DMS79 (cell line): ENCODE measurements at places on chromosomes 13 and 19.

DNA sequence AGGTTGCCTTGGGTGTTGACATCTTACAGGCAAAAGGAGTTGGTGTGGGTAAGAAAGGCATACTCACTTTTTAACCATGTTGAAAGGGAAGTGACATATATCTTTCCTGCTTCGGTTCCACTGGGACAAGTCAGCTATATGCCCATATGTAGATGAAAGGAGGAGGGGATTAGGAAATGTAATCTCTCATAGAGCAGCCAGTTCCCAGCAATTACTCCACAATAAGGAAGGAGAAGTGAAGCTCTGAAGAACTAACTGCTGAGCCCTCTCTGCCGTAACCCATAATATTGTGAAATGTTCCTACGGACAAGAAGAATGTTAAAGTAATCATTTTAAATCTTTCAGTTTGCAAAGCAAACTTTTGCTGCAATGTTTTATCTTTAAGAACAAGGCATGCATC, 82.2 kb downstream of the EDNRB start:
- no peak for DNase-seq

- DNase-seq, result no peak
These were observed 22.6 kb downstream of the ZSWIM4 start for GRCh38 chr19:13817615-13818371.

DNA sequence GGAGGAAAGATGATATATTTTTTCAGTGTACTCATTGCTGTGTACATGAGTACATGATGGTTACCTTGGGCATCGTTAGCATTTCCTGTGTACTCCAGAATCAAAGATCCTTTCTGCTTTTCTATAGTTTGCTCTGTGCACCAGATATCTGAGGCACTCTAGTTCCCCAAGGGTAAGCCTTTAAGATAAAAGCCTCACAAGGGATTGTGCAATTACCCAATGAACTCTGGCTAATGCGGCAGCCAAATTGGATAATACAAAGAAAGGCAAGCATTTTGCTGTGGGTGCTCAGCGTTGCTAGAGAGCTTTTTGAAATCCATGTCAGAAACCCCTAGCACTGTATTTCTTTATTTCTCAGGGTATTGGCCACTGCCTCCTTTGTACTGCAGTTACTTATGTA, 2.9 kb downstream of the CYSLTR2 start:
- DNase-seq, result no peak

GRCh38 chr13:49789968-49790367, 2.5 kb downstream of the KPNA3 start:
- DNase-seq, result no peak

- no peak for DNase-seq
These were observed 20.5 kb downstream of the TMPRSS9 start for GRCh38 chr19:2380567-2380966.

GRCh38 chr13:52125547-52125946, 3.3 kb downstream of the NEK5 start:
- no peak for DNase-seq

DNA sequence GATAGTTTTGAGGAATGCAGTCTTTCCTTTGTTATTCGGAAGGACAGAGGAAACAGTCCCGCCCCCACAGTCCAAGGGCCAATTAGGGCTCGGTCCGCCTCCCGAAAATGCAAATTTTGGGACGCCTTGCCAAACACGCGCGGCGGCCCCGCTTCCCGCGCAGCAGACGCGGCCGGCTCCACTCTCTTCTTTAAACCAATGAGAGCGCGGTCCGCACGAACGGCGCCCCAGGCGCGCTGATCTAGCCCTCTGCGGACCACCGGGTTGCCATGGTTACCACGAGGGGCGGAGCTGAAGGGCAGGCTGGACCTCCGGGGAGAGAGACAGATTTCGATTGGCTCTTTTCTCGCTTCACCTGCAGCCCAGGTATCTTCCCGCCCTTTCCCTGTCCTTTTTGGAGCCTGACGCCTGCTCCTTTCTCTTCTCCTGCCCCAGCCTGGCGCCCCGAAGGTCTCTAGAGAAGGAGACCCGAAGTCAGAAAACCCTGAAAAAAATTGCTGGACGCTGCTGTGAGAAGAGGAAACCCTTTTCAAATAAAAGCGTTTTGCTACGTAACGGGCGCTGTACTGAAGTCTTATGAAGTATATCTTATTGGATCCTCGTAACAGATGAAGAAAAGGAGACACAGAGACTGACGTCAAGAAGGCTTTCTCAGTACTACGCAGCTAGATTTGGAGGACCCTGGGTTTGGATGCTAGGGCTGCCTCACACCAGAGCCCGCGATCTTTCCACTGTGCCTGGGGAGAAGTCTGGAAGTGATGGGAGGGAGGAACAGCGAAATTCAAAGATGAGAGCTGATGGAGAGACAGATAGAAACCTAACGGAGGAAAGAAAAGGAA, 2.0 kb downstream of the PTH2 start:
- peak; percentile 97 for DNase-seq

GRCh38 chr19:1113030-1113985, 9.5 kb downstream of the GPX4 start:
- no peak for DNase-seq

- DNase-seq, result no peak
These were observed 15.2 kb upstream of the THSD1 start for GRCh38 chr13:52421216-52421615.

DNA sequence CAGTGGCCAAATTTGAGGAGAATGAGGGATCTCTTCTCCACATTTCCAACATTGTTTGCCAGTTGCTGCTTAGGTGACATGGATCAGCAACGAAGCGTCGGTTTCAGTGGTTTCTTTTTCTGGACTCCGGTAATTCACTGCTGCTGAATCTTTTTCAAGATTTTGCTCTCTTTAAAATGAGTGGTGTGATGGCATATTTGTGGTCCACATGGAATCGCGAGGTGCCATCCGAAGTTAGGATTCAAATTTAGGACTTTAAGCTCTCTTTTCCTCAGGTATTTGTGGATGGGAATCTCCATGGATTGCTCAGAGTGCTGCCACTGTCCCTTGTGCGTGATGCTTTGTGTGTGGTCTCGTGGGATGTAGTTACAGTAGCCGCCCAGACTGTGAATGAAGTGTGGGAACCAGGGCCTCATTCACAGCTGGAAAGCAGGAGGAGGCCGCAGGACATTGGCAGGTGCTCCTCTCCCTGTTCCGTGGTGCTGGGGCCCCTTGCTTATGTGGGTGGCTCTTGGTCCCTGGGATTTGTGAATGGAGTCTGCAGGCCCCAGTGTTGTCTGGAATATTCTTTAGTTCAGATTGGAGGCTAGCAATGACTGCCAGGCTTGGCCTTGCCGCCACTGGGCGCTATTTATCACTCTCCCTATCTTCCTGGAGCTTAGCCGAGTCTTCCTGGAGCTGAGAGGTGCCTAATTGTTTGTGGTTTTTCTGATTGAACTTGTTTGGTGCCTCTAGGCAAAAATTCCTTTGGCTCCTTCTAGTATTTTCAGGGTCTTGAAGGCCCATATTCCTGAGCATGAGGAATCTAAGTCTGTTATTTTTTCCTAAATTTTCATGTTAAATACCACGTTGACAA, 1.5 kb downstream of the ILF3 start:
- peak; percentile 46 for DNase-seq

DNA sequence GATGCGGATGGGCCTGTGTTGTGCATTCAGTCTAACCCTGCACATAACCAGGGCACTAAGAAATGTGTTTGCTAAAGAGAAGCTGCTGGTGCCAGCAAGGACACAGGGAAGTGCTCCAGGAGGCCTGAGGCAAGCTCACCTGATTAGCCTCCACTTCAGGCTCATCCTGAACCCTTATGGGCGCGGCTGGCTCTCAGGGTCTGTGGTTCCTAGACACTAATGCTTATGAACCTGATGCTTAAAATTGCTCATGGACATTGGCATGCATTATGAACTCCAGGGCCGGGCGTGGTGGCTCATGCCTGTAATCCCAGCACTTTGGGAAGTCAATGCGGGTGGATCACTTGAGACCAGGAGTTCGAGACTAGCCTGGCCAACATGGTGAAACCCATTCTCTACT, 34.3 kb downstream of the SERP2 start:
- no peak for DNase-seq

- DNase-seq, result no peak
These were observed 415.4 kb downstream of the SLITRK5 start for GRCh38 chr13:88086577-88086976.

DNA sequence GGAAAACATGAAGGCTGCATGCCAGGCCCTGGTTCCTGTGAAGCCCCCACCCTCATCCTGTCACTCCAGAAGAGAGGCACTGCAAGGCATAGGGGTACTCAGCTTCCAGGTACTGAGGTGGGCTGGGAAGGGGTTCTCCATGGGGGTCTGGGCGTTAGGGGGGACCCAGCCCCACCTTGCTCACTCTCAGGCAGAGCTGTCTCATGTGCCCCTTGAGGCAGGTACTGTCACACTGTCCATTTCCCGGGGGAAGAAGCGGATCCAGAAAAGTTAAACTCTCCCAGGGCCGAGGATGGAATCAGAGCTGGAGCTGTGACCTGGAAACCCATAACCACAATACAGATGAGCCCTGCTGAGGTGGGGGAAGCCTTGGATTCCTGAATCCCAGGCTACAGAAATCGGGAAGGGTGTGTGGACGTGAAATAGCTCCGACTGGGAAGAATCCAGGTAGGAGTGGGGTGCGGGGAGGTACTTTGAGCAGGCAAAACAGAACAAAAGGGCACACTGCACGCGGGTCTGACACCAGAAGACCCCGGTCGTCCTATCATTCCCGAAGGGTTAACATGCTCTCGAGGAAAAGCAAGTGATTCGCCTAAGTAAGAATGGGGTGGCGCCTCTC, 540 bp upstream of the USE1 start:
- no peak for DNase-seq

GRCh38 chr13:39417643-39418042, 185.3 kb downstream of the LHFPL6 start:
- no peak for DNase-seq

GRCh38 chr19:45739498-45740439, 6.5 kb downstream of the MEIOSIN start:
- DNase-seq, result no peak

GRCh38 chr13:27018882-27019281, 152.7 kb downstream of the USP12 start:
- DNase-seq, result no peak

- no peak for DNase-seq
These were observed 2.3 kb upstream of the SIGLEC12 start for GRCh38 chr19:51503896-51504295.

- no peak for DNase-seq
These were observed 4.5 kb downstream of the ABHD17A start for GRCh38 chr19:1880611-1881392.

DNA sequence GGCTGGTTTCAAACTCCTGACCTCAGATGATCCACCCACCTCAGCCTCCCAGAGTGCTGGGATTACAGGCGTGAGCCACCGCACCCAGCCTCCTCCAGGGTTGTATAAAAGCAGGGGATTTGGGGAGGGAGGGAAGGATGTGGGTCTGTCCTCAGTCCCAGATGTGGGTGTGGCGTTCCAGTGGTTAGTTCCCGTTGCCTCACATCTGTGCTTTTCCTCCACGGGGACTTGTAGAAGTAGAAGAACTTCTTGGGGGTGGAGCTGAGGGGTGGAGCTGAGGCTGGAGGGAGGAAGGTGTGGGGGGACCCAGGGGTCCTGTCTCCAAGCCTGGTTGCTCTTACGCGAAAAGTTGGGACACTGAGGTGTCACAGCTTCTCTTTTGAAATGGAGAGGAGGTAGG, 514 bp upstream of the MCEMP1 start:
- DNase-seq, result no peak

GRCh38 chr13:45943965-45944364, 92.4 kb upstream of the SIAH3 start:
- no peak for DNase-seq

GRCh38 chr19:1445185-1445931, 4.6 kb upstream of the APC2 start:
- peak; percentile 8 for DNase-seq

DNA sequence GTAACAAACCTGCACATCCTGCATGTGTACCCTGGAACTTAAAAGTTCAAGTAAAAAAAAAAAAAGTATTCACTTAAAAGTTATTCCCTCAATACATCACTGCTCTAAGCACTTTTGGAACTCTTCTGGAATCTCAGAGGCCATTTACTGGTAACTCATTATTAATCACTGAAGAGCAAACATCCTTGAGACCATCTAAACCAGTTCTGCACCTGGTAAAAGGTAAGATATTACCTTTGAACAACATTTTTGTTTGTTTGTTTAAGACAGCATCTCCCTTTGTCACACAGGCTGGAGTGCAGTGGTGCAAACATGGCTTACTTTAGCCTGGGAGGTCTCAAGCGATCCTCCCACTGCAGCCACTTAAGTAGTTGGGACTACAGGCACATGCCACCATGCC, 16.7 kb downstream of the UGGT2 start:
- DNase-seq, result no peak

DNA sequence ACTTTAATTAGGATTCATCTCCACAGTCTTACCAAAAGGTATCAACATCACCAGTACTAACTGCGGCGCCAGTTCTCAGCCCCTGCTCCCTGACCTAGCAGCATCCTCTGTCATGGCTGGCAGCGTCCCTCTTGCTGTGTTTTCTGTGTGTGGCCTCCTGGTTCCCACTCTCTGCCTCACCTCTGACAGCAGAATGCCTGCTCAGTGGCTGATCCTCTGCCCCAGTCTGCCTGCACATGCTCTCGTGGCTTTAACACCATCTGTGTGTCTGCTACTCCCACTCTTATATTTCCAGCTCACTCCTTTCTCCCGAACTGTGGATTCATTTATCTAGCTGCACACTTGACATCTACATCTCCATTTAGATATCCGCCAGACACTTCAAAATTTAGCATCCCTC, 341.5 kb downstream of the MTUS2 start:
- DNase-seq, result no peak

GRCh38 chr13:49779721-49780120, 12.8 kb downstream of the KPNA3 start:
- no peak for DNase-seq

- peak; percentile 80 for DNase-seq
These were observed at the start of gene SYNE4 for GRCh38 chr19:36008336-36008978. Gene SYNE4 (minus strand): TSS chr19:36008813. CDS start chr19:36008681, 132 bp downstream.

DNA sequence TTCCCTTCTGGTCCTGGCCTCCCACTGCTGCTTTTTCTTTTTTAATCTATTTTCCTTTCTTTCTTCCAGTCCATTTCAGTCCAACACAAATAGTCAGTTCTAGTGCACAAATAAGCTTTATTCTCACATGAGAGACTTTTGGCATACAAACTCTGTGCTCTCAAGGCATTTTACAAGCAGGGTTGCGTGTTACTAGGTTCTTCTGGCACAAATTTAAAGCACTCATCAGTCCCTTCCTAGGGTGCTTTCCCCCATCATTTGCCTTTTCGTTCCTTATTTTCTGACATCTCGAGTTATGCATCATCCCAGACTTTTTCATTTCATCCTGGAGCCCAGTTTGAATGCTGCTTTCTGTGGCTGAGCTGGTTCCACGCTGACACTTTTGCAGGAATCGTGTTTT, 29.8 kb upstream of the IL17D start:
- no peak for DNase-seq
